Activated CD4-positive, alpha-beta T cell treated with anti-CD3 and anti-CD28 coated beads for 36 hours (primary cell): ENCODE measurements at places on chromosomes 7 and 10.

- no peak for DNase-seq
Observed at GRCh38 chr10:95832216-95833041, 75.3 kb upstream of the CC2D2B start.

DNA sequence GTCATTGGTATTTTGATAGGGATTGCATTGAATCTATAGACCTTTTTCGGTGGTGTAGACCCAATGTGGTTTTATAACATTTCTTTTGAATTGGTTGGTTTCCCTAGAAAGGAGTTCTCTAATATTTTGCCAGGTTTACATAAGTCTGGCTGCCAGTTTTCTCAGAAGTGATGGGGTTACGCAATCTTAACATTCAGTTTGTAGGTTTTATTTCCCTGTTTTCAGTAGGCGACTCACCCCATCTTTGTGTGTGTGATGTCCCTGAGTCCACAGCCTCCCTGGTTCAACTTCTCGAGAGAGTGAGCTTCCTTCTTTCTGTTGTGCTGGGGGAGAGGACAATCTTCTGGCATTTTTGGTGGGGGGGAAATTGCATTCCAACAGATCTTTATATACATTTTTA is 9.6 kb upstream of the KIF5B start:
- DNase-seq, result no peak

GRCh38 chr10:74394416-74394969 is 243.5 kb downstream of the ADK start:
- DNase-seq, result no peak

- peak; percentile 47 for DNase-seq
Observed at GRCh38 chr7:4479367-4480039, 202.6 kb upstream of the FOXK1 start.

DNA sequence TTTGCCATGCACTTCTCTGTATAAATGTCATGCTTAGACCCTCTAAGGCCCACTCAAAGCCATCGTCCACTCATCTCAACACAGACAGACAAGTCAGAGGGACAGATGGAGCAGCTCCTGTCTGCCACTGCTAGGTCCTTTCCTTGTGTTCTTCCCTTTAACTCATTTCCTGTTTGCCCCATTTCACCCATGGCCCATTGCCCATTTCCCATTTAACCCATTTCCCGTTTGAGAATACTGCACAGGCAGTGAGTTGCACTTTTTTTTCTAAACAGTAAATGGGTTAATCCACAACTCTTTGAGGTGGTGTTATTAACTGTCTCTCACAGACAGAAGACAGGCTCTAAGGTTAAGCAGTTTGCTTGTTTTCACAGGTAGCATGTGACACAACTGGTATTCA is 179.3 kb downstream of the NPSR1 start:
- DNase-seq, result no peak

DNA sequence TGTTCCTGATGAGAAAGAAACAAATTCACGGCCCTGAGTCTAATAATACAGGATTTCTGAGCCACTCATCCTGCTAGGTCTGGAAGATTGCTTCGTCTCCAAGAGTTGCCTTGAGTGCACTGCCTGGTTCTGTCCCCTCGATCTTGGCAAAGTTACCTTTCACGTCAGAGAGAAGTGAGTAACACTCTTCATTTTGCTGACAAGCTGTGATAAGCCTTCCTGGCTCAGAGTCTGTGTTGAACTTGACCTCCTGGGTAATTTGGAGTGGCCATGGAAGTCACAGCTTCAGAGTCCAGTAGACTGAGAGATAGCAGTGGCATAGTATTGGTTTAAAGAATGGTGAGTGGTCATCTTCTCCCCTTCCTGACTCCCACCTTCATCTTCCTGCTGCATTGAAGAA is 64.7 kb upstream of the LRGUK start:
- no peak for DNase-seq

GRCh38 chr7:156430109-156430508 is 210.5 kb upstream of the RNF32 start:
- DNase-seq, result no peak

DNA sequence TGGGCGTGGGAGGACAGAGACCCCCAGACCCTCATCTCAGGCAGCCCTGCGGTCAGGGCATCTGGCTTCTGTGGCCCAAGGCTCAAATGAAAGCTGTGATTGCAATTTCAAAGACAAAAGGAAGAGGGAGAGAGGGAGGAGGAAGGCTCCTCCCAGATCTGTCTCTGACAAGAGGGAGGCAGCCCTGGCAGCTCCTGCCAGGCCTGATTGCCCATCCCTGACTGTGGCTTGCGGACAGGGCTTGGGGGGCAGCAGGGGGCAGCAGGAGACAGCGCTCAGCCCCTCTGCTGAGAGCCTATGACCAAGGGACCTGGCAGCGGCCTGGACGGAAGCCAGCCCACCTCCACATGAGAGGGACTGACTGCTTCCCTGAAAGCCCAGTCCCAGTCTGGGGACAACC is 91.8 kb downstream of the PTPRN2 start:
- peak; percentile 47 for DNase-seq

DNA sequence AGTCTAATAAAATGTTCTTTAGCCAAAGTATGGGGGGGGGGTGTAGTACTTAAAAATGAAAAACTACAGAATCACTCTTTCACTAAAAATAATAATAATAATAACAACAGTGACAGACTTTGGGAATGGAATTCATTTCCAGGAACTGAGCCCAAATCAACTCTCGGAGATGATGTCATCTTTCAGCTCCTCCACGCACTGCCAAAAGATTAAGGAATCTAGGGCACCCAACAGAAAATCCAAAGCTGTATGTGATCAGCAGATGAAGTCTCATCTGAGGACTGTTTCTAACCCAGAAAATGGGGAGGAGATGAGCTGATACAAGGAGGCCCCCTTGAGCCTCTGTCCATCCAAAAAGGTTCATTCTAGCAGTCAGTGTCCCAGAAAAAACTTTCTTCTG is 54.5 kb downstream of the GRB10 start:
- DNase-seq, result no peak

DNA sequence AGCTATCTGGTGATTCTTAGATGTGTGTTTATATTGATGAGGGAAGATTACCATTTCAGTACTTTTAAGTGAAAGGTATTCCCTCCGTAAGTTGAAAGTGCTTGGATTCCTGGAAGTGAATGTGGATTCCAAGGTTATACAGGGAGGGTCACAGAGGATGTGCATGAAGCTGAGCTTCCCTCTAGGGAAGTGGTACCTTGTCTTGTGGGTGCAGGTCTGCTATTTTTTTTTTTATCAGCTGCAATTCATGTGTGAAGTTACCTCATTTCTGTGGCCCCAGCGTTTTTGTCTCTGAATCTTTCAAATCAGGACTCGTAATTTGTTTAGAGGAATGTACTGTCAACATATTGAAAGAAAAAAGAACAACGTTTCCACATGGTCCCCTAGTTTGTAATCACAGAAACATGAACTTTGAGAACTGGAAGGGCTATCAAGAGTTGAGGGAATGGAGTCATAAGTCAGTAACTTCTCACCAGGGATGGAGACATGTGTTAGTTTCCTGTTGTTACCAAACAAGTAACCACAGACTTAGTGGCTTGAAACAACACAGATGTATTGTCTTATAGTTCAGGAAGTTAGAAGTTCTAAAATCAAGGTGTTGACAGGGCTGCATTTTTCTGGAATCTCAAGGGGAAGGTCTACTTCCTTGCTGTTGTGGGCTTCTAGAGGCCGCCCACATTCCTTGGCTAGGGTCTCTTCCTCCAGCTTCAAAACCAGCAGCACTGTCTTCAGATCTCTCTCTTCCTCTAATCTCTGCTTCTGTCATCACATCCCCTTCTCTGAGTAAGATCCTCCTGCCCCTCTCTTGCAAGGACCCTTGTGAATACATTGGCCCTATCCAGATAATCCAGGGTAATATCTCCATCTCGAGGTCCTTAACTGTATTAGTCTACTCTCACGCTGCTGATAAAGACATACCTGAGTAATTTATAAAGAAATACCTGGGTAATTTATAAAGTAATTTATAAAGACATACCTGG is 64.4 kb downstream of the RAB18 start:
- no peak for DNase-seq

DNA sequence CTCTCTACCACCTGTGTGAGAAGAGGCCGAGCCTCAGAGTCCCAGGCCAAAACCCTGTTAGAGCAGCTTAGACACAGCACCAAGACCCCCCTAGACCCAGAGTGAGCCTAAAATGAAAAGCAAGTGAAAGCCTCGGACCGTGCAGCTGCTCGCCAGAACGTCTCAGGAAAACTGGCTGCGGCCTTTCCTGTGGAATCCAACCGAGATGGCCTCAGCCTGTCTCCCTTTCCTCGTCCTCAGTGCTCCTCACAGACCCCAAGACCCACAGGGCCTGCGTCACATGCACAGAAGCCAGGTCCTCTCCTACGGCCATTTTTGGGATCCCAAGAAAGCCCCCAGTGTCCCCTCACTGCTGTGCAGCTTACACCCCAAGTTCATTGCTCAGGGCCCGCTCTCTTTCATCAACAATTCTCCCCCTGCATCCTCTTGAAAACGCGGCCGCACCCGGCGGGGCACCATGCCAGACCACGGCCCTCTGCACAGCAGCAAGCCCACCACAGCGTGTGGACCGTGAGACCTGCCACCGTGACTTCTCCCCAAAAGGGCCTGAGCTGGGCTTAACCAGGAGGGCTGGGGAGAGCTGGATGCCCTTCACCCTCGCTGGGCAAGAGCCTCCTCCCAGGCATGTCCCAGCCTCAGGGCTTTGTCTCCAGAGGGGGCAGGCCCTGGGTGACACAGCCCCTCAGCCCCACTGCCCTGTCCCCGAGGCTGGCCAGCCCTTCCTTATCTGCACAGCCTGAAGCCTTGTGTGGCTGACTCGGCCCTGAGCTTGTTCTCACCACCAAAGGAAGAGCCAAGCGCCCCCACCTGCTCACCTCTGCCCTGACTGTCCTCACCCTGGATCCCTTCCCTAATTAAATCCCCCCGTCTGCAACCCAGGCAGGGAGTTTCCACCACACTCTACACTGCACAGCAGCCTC is 142.9 kb downstream of the PTPRN2 start:
- no peak for DNase-seq

DNA sequence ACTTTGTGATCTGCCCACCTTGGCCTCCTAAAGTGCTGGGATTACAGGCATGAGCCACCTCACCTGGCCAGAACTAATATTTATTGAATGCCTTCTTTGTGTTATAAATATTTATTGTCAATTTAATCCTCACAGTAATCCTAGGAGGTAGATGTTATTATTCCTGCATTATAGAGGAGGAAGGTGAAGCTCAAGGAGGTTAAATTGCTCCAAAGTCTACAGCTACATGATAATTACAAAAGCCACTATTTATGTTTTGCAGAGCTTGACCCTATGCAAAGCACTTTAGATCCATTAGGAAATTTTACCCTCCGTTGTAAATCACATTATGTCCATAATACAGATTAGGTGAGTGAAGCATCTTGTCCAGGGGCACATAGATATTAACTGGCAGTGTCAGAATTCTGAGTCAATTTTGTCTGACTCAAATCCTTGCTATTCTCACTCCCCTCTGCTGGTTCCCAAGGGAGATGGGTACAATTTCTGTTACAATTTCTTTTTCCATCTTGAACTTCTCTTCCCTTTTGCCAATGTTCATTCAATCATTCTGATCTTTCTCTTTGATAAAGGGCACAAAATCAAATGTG is 25.7 kb upstream of the CDK14 start:
- DNase-seq, result no peak

- DNase-seq, result no peak
Observed at GRCh38 chr10:10824591-10825148, 193.0 kb upstream of the CELF2 start.

DNA sequence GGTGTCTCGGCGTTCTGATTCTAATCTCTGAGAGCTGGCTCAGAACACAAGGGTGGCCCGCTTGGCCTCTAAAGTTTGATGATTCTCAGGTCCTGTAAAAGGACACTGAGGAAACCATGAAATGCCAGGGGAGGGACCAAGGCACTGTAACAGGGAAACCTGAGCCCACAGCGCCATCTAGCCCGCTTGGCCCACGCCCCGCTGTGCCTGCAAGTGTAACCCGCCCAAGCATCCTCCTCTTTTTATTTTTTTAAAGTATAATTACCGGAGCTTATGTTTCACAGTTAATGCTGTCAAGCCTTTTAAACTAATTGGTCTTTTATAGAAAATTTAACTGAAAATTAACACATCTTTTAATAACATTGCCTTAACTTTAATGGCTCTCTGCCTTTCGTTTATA is 734.7 kb downstream of the KCNMA1 start:
- DNase-seq, result peak; percentile 49

DNA sequence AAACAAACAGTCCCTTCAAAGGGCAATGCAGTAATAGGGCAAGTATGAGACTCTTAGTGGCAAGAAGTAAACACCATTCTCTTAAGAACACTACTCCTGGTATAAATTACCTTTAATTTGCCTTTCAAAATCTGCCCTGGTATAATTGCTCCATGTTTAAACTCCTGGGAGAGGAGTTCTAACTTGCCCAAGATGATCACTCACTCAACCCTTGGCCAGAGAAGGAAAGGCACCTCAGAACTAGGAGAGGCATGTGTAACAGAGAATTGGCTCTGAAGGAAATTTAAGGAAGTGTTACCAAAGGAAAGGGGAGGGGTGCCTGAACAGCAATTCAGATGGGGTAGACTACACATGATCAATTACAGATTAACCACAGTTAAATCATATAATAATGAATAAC is 1173.6 kb upstream of the SORCS1 start:
- no peak for DNase-seq

GRCh38 chr10:15879663-15880062 is 19.4 kb upstream of the MINDY3 start:
- no peak for DNase-seq

DNA sequence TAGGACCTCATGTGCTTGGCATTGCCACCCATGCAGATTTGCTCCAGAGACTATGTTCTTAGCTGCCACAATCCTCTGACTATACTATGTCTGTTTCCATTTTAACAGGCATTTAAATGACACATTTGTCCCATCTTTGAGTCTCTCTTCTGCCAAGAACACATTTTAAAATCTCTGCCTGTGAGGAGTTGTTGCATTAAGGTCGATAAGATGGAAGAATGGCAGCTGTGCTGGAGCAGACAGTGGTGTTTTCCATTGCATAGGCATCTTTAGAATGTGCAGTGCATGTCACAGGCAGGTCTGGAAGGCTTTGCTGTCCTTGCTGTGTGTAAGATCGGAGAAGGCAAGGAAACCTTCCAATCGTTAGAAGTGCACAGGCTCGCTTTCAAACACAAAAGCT is 70.9 kb upstream of the CELF2 start:
- no peak for DNase-seq

DNA sequence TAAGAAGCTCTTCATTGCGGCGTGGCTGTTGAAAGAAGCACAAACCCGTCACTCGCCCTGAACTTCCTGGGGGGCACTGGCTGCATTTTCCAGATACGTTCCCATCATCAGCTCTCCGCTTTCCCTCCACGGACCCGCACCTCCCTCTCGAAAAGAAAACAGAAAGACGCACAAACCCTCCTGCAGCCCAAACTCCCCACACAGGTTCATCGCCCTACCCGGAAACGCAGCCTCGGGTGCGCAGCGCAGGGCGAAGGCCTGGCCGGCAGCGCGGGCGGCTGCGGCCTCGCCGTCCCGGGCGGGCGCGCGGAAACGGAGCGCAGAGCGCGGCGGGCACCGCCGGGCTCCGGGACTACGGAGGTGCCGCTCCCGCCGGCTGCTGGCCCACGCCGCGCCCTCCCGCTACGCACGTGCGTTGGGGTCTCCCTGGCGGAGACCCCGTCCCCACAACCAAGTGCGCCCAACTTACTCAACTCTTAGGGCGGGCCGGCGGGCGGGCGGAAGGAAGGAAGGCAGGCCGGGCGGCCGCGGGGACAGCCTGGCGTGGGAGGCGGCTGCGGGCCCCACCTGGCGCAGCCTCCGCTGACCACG is 822 bp downstream of the ZNF800 start:
- peak; percentile 72 for DNase-seq
